ENCODE measurements at places on chromosomes 11 and 22.

DNA sequence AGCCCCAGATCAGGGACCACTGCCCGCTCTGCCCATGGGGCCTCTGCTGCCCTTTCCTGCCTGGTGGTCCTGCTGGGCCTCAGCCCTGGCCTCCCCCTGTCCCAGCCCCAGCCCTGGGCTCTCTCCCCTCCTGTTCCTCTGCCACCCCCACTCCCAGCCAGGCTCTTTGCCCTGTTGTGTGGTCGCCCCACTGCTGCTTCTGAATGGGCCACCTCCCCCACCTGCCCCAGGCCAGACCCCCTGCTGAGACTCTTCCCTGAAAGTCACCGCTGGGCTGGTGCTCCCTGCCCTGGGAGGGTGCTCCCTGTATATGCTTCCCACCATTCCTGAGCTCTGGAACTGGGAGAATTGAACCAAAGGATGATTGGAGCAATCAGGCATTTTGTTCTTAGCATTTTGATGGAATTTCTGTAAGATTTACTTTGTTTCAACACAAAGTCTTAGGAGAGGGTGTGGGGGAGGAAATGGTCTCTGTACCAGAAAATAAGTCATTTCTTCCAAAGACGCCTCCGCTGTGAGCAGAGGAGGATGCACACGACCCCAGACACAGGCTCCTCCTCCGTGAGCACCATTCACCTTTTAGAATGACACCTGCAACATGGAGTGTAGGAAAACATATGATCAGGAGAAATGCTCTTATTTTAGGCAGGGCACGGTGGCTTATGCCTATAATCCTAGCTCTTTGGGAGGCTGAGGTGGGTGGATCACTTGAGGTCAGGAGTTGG, 5.2 kb downstream of the APOBEC3B start:
- DNase-seq = no peak

- DNase-seq = no peak
Measured at GRCh38 chr11:63838150-63838677, 696 bp upstream of the MARK2 start.

DNA sequence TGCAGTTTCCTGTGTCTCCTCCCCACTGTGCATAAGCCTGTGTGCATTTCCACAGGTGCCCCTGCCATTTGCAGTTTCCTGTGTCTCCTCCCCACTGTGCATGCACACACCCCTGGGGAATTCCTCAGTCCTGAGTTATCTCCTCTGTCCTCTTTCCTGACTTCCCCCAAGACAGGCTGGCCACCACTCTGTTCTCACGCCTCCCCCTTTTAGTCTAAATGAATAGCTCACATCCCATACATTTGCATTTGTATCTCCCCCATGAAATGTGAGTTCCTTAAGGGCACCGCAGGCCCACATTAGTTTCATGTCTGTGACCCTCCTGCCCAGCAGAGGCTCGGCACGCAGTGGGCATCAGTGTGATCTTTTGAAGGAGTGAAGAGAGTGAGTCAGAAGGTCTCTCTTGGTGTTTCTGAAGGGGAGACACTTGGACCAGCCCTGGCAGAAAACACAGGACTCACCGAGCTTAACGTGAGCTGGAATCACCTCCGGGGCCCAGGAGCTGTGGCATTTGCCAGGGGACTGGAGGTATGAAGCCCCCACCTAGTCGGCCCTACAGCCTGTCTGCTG, 6.2 kb downstream of the LRRC74B start:
- DNase-seq = no peak

GRCh38 chr11:27726981-27727380, 26.7 kb upstream of the BDNF start:
- no peak for DNase-seq

- no peak for DNase-seq
Measured at GRCh38 chr22:40392618-40393017, 22.2 kb downstream of the SGSM3 start.

DNA sequence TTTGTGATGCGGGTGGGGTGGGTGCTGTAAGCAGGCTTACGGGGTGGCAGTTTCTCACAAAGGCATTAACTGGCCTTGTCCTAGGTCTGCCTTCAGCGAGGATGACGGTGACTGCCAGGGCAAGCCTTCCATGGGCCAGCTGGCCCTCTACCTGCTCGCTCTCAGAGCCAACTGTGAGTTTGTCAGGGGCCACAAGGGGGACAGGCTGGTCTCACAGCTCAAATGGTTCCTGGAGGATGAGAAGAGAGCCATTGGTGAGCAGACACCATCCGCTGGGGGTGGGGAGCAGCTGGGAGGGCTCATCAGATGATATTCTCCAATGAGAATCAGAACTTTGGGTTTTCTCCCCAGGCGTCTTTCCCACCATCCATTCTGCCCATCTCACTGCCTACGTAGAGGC, 5.8 kb downstream of the TCN2 start:
- no peak for DNase-seq

DNA sequence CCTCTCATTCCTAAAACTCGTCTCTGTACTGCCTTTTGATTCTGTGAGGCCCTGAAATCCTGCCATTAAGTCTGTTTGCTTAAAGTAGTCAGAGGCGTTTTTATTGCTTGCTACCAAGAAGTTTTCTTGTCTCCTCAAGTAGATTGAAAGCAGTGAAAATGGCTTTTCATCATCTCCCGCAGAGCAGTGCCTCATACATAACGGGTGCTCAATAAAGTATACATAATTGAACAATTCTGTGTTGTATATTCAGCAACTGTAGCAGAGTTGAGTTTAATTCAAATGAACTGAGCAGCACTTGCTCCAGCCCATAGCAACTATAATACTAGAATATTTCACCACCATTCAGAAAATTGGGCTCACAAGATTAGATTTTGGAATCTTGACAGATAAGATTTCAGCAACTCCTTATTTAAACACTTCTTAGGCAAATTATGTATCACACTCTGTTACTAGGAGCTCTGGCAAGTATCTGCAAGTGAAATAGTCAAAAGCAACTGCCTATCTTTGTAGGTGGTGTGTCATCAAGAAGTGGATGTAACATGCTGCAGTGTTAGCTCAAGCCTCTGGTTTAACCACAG, 20.0 kb downstream of the FIBIN start:
- no peak for DNase-seq

GRCh38 chr11:62443390-62444235, 24.8 kb downstream of the SCGB1A1 start:
- no peak for DNase-seq

- no peak for DNase-seq
Measured at GRCh38 chr11:69659591-69659990, 15.6 kb downstream of the LTO1 start.

- no peak for DNase-seq
Measured at GRCh38 chr11:75592715-75593114, 30.7 kb downstream of the SERPINH1 start.

DNA sequence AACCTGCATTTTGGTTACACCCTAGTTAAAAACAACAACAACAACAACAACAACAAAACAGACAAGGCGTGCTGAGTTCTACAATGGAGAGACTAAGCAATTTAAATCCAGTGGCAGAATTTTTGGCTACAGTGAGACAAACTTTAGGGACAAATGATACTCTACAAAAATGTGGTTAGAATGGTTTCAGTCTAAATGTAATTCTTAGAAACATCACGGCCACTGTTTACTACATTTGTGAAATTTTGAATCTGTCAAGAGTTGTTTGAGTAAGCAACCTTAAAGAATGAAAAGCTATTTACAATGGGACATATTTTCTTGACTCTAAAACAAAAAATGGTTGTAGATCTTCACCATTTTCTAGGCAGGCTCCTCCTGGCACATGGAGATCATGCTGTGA, 259.4 kb downstream of the SWAP70 start:
- no peak for DNase-seq

GRCh38 chr11:43504316-43504950, 145.7 kb downstream of the TTC17 start:
- no peak for DNase-seq

GRCh38 chr22:23773483-23774113, 949 bp downstream of the MMP11 start:
- no peak for DNase-seq

DNA sequence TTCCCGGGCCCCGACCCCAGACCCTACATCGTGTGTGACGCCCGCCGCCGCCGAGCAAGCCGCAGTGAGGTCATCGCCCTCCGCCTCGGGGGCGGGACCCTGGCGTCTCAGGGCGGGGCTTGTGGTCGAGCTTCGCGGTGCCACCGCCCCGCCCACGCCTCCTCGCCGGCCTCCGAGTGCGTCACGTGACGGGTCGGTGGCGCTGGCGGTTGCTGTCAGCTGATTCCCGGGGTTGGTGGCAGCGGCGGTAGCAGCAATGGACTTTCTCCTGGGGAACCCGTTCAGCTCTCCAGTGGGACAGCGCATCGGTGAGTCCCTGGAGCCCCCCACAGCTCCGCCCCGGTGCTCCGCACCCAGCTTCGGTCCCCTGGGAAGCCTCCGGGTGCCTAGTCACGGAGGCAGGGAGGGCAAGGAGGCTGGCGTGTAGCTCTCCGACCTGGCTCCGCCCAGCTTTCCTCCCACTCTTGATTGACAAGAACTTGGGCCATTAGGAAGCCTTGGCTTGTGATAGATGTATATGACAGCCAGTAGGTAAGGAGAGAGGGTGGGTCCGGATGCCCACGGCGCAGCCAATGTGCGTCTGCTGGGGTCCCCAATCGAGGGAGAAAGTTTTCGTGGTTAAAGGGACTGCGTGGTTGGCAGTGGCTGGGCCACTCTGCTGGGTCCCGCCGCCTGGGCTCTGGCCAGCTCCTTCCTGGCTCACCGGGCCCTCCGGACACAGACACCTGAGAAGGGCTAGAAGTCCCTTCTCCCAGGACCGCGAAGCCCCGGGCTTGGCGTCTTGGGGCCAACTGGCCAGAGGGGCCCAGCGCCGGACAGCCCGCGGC, at the start of gene TOM1:
Gene TOM1 (plus strand): TSS at position 222 of the 827 bp plus-strand sequence. CDS start 35 bp downstream, at position 257.
- DNase-seq = peak; percentile 98

GRCh38 chr22:35498026-35498800, 42.4 kb upstream of the RASD2 start:
- DNase-seq = no peak

DNA sequence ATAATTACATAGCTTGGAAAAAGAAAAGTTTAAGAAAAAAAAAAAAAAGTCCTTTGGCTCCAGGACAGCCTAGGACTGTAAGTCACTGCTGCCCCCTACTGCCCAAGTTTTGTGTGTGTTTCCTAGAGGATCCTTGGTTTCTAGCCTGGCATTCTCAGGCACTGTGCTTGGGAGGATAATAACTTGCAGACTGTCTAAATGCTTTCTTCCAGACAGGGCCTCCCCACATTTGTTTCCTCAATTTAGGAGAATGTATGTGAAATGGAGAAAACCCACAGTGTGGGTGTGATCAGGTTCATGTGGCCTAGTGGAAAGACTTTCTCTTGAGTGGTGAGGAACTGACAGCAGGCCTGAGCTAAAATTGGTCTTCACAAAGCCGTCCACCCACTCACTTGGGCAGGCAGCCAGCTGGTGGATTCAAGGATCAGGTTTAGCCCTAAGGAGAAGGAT, 191.0 kb downstream of the NAV2 start:
- DNase-seq = no peak

- no peak for DNase-seq
Measured at GRCh38 chr11:106017093-106017492, 4.9 kb downstream of the MSANTD4 start.

DNA sequence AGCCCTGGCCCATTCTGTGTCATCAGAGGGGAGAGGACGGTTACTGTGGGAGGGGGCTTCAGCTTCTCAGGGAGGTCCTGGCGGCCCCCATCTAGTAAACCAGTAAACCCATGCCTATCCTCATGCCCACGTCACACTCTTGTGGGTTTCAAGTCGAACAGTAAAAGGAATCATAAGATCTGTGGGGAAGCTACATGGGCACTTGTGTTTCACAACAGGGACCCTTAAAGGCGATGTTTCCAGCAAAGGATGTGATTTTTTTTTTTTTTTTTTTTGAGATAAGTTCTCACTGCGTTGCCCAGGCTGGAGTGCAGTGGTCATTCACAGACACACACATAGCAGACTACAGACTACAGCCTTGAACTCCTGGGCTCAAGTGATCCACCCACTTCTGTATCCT, 9.2 kb upstream of the PARVG start:
- no peak for DNase-seq

DNA sequence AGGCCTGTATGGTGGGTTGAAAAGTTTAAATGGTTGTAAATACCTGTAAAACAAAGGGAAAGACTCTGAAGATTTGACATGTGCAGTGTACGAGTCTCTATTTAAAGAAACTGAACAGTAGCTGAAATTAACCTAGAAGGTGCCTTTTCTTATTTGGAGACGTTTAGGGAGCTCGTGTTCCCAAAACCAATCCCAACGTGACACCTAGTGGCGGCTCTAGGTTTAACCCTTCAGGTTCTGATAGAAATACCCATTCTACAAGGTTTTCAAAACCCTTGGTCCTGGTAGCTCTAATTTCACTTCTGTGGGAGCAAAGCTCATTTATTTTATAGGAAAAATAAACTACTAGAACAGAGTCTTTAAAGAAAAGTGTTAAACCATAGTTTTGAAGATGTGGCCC, 258.3 kb downstream of the LRRC4C start:
- DNase-seq = no peak

- DNase-seq = no peak
Measured at GRCh38 chr11:108663154-108663877, 1.6 kb upstream of the DDX10 start.

DNA sequence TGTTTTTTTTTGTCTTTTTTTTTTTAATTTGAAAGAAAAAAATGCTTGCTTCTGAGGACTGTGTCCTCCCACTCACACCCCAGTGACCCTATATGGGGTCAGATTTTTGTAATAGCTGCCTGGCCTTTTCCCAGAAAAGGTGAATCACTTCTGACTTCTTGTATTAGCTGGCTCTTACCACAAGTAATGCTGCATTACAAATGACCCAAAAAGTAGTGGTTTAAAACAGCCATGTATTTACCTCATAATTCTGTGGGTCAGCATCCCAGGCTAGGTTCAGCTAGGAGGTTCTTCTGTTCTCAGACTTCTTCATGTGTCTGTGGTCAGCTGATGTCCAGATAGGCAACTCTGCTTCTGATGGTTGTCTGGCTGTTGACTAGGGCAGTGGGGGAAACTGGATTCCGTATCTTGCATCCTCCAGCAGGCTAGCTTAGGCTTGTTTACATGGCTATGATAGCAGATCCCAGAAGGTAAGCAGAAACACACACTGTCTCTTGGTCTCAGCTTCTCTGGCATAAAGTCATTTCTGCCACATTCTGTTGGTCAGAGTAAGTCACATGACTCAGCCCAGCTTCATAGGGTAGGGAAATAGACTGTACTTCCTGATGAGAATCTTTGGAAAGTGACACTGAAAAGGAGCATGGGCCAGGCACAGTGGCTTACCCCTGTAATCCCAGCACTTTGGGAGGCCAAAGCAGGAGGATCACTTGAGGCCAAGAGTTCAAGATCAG, 19.5 kb downstream of the LHFPL7 start:
- no peak for DNase-seq

GRCh38 chr11:85845124-85845631, 10.0 kb upstream of the CCDC83 start:
- DNase-seq = no peak

Measured in stimulated activated CD4-positive, alpha-beta T cell treated with anti-CD3 and anti-CD28 coated beads, Interleukin-15, amount 100 ng/mL, for 1 hour (primary cell).